Stimulated activated CD8-positive, alpha-beta memory T cell treated with anti-CD3 and anti-CD28 coated beads, Interleukin-4, amount 100 ng/mL, for 1 hour (primary cell): ENCODE measurements at places on chromosomes 7 and 10.

DNA sequence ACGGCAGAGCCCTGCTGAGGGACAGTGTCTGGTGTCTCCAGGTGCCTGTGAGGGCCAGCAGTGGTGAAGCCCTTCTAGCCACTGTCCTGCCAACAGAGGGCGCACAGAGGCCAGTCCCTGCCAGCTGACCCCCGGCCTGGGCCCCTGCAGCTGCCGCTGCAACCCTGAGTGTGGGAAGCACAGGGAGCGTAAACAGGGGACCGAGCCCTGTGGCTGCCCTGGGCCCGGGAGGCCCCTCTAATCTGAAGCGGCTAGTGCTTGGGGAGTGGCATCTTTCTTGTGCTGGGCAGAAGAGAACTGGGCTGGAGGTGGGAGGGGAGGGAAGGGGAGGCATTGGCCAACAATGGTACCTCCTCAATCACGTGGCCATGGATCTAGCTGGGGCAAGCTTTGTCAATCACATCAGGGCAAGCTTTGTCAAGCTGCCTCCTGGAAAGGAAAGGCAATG is 34.6 kb downstream of the TRIM8 start:
- no peak for DNase-seq

GRCh38 chr7:26291699-26292538 is at the start of gene SNX10:
SNX10 (plus strand) TSS chr7:26291862; CDS start chr7:26346443, 54,581 bp downstream.
- peak; percentile 24 for DNase-seq

GRCh38 chr7:32891043-32891799 is at the start of gene KBTBD2:
KBTBD2 (minus strand) TSS chr7:32891760; CDS start chr7:32879604, 12,156 bp downstream.
- peak; percentile 65 for DNase-seq

GRCh38 chr7:33705333-33705833 is 200.0 kb upstream of the BMPER start:
- no peak for DNase-seq
